Activated T-cell treated with anti-CD3 and anti-CD28 coated beads, Interleukin-2, amount 50 U/mL, for 72 hours (primary cell): ENCODE measurements at places on chromosomes 6 and 20.

DNA sequence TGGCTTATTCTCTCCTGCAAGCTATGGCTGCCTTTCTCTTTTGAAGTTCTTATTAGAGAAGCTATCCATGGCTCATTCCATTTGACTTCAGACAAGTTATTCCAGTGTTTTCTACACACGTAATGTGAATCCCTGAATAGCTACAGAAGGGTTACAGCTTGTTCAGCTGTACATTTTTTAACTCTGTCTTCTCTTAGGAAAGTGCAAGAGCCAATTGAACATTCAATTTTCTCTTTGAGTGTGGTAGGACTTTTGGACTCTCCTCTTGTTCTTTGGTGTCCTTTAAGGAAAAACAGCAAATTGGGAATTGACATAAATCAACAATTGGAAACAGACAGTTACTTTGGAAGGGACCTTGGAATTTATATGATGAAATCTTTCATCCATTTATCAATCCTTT is 125.8 kb downstream of the EPM2A start:
- H3K4me1 ChIP-seq, result no peaks in the 10 kb centered on the region
- no peak overlapping the region for H3K27ac ChIP-seq
- peaks cover 6% of the 10 kb centered on the region for H3K27me3 ChIP-seq

DNA sequence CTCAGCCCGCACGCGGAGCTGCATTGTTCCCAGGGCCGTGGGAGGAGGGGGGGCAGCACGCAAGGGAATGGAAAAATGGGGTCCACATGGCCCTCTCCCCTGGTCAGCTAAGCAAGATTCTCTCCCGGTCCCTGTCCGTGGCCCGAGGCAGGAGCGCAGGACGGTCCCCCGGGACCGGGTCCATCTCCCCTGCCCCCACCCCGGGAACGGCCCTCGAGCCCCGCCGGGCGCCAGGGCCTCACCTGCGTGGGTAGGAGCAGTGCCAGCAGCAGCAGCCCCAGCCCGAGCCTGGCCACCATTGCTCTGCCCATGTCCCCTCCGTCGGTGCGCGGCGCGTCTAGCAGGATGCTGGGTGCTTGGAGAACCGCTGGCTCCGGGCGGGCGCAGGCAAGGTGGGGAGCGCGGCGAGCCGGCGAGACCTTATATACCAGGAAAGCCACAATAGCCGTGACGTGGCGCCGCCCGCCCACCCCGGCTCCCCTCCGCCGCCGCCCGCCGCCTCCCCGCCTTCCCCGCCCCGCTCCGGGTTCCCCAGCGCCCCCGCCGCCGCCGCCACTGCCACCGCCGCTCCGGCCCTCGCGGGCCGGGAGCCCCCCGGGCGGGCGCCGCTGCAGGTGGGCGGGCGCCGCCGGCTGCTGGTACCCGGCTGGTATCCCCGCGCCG is at the start of gene CD24:
CD24 (minus strand) TSS at position 394 of the 663 bp plus-strand sequence; CDS start at position 311, 83 bp downstream.
- DNase-seq, result peak; percentile 29
- H3K4me3 ChIP-seq, result peak within 1 kb of the TSS; percentile 83
- H3K36me3 ChIP-seq, result no peaks in the 10 kb centered on the region
- H3K4me1 ChIP-seq, result peaks cover 16% of the 10 kb centered on the region
- H3K27ac ChIP-seq, result no peak within 1 kb of the TSS
- peaks cover 51% of the 10 kb centered on the region for H3K27me3 ChIP-seq

- no peak overlapping the region for H3K27ac ChIP-seq
- H3K27me3 ChIP-seq, result no peaks in the 10 kb centered on the region
- no peaks in the 10 kb centered on the region for H3K36me3 ChIP-seq
- H3K4me3 ChIP-seq, result no peak overlapping the region
These were observed 67.2 kb upstream of the SMLR1 start for GRCh38 chr6:130760006-130760405.

DNA sequence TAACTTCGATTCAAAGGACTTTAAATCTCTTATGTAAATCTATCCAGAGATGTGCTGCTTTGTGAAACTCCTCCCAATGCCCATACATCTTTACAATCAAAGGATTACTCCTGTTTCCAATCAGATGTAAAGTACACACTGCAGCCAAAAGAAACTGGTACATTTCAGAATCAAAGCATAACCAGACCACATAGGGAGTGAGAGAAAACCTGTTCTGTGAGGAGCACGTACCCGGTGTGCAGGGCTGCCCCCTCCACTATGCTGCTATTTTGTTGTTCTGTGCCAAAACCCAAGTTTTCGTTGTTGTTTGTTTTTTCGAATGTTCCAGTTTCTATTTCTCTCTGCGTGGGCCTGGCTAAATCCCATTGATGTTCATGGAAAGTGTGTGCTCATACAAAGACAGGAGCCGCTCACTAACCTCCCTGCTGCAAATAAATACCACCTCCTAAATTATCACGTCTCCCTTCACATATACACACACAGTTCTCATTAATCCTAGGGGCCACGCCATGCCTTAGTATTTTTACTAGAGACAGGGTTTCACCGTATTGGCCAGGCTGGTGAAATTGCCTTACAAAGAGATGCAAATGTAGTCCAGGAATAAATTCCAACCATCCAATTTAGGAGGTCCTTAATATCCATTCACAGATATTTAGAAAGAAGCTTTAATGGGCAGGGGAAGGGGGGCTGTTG is 52.9 kb downstream of the ATP9A start:
- no peak overlapping the region for H3K27ac ChIP-seq
- no peak overlapping the region for H3K4me3 ChIP-seq
- H3K4me1 ChIP-seq, result peaks cover 17% of the 10 kb centered on the region
- DNase-seq, result no peak

GRCh38 chr6:21604081-21604480 is 10.5 kb downstream of the SOX4 start:
- H3K27me3 ChIP-seq, result peaks cover 32% of the 10 kb centered on the region
- no peaks in the 10 kb centered on the region for H3K4me1 ChIP-seq
- no peak for DNase-seq
- H3K4me3 ChIP-seq, result no peak overlapping the region
- H3K36me3 ChIP-seq, result no peaks in the 10 kb centered on the region

- no peak overlapping the region for H3K27ac ChIP-seq
- H3K36me3 ChIP-seq, result peaks cover 16% of the 10 kb centered on the region
- peaks cover 10% of the 10 kb centered on the region for H3K4me1 ChIP-seq
- no peaks in the 10 kb centered on the region for H3K27me3 ChIP-seq
- DNase-seq, result no peak
- no peak overlapping the region for H3K4me3 ChIP-seq
These were observed 45.0 kb downstream of the NT5E start for GRCh38 chr6:85494547-85495536.

GRCh38 chr6:140269591-140270165 is 895.2 kb upstream of the CITED2 start:
- H3K4me3 ChIP-seq, result no peak overlapping the region
- H3K4me1 ChIP-seq, result no peaks in the 10 kb centered on the region
- no peak overlapping the region for H3K27ac ChIP-seq
- H3K36me3 ChIP-seq, result no peaks in the 10 kb centered on the region
- H3K27me3 ChIP-seq, result peaks cover 5% of the 10 kb centered on the region
- no peak for DNase-seq

GRCh38 chr6:160217073-160217472 is 41.5 kb downstream of the SLC22A2 start:
- no peak overlapping the region for H3K4me3 ChIP-seq
- no peak for DNase-seq
- no peak overlapping the region for H3K27ac ChIP-seq
- no peaks in the 10 kb centered on the region for H3K4me1 ChIP-seq
- H3K27me3 ChIP-seq, result peaks cover 60% of the 10 kb centered on the region
- peaks cover 2% of the 10 kb centered on the region for H3K36me3 ChIP-seq

DNA sequence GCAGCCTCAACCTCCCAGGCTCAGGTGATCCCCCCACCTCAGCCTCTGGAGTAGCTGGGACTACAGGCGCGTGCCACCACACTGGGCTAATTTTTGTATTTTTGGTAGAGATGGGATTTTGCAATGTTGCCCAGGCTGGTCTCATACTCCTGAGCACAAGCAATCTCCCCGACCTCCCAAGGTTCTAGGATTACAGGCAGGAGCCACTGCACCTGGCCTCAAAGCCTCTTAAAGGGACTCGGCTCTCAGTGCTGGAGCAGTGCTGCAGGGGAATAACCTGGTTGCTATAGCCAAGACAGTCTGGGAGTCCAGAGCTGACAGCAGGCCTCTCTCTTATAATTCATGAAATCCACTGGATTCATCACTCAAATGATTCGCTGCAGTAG is 17.0 kb downstream of the GHRH start:
- no peak overlapping the region for H3K27ac ChIP-seq
- DNase-seq, result no peak
- no peaks in the 10 kb centered on the region for H3K4me1 ChIP-seq
- no peaks in the 10 kb centered on the region for H3K27me3 ChIP-seq
- H3K36me3 ChIP-seq, result peaks cover 14% of the 10 kb centered on the region
